ENCODE measurements at places on chromosomes 5 and 9.

DNA sequence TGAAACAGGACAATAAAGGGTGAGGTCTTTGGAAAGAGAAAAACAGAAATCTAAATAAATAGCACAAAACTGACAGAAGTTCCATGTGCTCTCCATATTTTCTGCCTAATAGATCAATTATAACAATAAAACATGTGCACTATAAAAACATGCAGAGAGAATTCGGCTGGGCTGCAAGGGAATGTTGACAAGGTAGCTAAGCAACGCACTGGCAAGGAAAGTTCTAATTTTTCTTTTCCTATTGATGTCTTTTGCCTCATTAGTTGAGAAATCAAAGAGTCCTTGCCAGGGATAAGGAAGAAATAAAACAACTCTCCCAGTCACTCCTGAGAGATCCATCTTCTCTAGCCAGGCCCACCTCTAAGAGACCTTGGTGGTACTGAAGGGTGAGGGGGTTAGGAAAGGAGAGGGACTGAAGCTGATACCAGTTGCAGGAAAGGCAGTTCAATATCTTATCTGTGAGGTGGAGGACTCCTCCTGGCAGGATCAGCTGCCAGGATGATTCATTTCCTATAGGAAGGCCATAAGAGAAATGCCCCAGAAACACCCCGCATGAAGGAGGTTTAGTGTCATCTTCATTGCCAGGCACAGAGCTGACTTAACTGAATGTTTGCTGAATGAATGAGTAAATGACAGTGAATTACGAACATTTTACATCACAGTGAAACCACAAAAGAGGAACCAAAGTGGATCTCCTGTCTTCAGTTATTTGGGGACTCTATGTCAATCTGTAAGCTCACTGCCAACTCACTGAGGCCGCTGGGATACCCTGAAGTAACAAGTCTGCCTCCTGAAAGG, 63.7 kb upstream of the IFNK start:
- no peak for DNase-seq

- DNase-seq, result no peak
Observed at GRCh38 chr9:34544035-34544434, 21.2 kb upstream of the ENHO start.

DNA sequence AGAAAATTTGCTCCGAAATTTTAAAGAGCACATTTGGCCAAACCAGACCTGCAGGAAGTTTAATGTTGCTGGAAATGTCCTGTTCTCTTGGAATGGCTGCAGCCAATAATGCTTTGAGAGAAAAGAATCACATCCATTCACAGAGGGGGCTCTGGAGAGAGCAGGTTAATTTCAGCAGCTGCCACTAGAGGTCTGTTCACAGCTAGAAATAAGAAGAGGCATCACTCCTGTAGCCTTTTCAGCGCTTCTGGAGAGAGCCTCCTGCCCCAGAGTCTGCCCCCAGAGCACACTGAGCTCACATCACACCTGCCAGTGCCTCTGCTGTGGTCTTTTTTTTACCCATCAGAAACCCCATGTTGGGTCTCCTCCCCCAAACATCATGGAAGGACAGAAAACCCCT, 124.8 kb upstream of the RAD23B start:
- DNase-seq, result no peak

- DNase-seq, result no peak
Observed at GRCh38 chr9:79023134-79023580, 548.6 kb upstream of the TLE4 start.

- no peak for DNase-seq
Observed at GRCh38 chr9:21688108-21689102, 114.0 kb upstream of the MTAP start.

GRCh38 chr9:37082214-37082765, 38.1 kb upstream of the ZCCHC7 start:
- DNase-seq, result no peak

DNA sequence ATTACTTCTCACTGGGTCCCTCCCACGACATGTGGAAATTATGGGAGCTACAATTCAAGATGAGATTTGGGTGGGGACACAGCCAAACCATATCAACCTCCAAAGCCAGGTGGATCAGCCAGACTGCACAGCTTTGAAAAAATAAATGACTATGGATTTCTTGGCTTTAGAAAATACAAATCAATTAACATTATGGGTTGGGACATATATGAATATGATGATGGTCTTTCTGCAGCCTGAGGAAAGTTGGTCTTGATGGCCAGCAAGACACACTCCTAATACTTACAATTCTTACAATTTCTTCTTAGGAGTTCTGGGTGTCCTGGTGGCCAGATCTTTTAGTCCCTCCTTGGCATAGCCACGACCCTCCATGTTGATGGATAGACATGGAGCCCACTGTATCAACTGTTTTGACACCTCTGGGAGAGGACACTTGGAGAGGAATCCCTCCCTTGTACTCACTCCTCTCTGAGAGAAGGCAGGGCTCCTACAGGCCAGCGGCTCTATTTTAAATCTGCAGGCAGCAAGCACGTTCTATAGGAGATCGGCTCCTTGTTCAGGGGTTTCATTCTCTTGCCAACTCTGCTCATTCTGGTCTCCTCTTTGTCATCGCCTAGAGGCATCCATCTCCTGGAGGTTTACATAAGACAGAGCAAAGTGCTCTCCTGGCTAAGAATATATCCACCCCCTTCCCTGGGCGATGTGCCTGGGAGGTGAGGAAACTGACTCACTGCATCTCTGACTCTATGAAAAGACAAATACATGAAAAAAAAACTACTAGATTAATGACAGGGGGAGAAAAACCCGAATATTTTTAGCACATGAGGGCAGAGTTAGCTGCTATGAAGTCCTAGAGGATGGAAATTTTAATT, 145.9 kb downstream of the CARTPT start:
- DNase-seq, result no peak

DNA sequence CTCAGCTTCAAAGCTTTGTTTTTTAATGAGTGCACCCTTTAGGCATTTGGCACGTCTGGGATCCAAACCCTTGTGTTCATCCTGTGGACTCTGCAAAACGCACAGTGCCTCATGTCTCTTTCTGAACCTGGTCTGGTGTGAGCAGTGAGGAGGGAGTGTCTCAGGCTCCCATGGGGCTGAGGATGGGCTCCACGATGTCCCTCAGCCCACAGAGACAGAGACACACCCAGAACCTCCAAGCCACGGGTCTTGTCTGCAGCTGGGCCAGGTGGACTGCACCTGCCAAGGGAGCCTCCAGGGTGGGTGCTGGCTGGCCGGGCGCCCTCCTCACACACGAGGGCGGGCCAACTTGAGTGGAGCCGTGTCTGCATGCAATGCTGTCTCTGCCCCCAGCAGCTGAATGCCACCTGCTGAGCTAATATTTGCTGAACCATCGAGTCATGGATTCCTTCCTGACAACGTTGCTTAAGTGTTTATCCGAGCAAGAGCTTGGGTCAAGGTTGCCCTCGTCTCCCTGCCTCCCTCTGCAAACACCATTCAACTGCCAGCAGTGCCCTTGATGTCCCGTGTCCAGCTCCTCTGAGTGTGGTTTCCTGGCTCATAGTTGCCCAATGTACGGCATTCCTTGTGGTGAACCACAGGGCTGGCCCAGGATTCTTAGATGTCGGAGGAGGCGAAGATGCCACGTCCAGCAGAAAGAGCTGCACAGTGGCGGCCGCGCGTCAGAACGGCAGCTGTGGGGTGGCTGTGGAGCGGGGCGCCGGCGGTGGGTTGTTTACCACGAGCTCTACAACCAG, 31.4 kb upstream of the LPCAT1 start:
- peak; percentile 55 for DNase-seq

DNA sequence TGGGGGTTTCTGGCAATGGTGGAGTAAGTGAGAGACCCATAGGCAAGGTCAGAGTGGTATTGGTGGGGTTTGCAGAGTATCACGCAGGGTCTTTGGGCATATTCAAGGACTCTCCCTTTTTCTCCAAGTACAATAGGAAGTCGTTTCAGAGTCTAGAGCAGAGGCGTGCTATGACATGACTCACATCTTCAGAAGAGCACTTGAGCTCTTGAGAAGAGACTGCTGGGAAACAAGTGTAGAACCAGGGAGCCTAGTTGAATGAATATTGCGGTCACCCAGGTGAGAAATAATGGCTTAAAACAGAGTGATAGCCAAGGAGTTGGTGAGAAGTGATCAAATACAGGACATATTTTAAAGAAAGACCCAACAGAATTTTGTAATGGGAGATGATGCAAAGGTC, 813.4 kb downstream of the TLE1 start:
- DNase-seq, result no peak

DNA sequence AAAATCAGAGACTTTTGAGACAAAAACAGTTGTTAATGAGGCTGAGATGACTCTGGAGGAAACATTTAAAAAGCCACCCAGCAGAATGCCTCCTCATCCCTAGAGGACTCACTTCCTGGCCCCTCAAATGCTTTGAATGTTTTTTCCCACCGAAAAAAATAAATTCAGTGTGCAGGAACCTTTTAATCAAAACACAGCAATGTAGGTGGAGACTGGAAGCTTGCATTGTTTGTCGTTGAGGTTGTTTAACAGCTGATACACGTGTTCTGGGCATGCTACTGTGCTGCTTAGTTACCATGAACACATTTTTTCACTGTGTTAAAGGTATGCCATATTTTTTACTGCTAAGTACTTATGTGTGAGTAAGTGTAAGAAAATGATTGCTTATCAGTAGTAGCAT, 65.7 kb upstream of the ADCY2 start:
- no peak for DNase-seq

- DNase-seq, result no peak
Observed at GRCh38 chr5:179139936-179140235, 79.7 kb downstream of the ZNF354C start.

GRCh38 chr9:99335280-99335679, 113.2 kb downstream of the SEC61B start:
- DNase-seq, result no peak

DNA sequence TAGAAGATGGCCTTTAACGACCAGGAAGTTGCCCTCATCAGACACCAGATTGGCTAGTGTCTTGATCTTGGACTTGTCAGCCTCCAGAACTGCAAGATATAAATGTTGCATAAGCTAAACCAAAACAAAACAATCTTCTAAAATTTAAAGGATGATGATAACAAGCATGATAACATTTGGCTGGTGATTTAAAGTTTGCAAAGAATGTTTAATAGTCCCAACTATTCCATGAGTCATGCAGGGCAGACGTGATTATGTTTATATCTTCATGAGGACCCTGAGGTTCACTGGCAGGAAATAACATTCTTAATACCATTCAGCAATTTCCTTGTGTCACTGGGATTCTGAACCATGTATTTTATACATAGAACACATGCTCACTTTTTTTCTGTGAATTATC, 319.8 kb downstream of the HCN1 start:
- no peak for DNase-seq

DNA sequence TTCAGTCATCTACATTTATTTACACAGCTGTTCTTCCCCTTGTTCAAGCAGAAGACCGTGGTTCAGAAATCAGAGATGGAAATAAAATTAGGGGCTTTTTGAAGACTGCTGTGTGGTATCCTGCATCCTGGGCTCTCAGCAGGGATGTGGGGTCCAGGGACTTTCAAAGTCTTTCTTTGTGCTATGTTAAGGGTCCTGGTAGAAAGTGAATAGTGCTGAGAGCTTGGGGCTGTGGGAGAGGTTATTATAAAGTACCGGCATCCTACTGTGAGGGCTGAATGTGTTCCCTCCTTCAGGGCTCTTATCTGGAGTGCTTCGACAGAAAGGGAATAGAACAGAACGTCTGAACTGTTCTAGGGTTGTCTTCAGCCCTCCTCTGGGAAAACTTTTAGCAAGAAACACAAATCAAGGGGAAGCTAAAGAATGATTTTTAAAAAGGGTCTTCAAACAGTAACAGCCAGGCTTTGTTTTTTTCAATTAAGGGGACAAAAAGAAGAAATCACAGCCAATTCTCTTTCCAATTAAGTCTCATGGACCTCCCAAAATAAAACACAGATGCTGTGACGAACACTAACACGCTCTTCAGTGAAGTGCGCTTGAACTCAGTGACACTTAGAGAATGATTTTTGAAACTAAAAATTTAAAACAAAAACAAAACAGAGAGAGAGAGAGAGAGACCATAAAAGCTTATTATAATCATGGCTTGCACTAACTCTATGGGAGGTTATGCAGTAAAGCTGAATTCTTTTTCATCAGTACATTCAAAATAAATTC, 15.7 kb upstream of the SLC1A3 start:
- no peak for DNase-seq

DNA sequence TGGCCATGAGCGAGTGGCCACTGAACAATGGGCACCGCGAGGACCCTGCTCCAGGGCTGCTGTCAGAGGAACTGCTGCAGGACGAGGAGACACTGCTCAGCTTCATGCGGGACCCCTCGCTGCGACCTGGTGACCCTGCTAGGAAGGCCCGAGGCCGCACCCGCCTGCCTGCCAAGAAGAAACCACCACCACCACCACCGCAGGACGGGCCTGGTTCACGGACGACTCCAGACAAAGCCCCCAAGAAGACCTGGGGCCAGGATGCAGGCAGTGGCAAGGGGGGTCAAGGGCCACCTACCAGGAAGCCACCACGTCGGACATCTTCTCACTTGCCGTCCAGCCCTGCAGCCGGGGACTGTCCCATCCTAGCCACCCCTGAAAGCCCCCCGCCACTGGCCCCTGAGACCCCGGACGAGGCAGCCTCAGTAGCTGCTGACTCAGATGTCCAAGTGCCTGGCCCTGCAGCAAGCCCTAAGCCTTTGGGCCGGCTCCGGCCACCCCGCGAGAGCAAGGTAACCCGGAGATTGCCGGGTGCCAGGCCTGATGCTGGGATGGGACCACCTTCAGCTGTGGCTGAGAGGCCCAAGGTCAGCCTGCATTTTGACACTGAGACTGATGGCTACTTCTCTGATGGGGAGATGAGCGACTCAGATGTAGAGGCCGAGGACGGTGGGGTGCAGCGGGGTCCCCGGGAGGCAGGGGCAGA, 53.3 kb downstream of the JADE2 start:
- DNase-seq, result no peak

- DNase-seq, result peak; percentile 68
Observed at GRCh38 chr9:92739346-92739970, 25.2 kb downstream of the BICD2 start.

- no peak for DNase-seq
Observed at GRCh38 chr5:39020458-39020857, 53.7 kb downstream of the RICTOR start.

DNA sequence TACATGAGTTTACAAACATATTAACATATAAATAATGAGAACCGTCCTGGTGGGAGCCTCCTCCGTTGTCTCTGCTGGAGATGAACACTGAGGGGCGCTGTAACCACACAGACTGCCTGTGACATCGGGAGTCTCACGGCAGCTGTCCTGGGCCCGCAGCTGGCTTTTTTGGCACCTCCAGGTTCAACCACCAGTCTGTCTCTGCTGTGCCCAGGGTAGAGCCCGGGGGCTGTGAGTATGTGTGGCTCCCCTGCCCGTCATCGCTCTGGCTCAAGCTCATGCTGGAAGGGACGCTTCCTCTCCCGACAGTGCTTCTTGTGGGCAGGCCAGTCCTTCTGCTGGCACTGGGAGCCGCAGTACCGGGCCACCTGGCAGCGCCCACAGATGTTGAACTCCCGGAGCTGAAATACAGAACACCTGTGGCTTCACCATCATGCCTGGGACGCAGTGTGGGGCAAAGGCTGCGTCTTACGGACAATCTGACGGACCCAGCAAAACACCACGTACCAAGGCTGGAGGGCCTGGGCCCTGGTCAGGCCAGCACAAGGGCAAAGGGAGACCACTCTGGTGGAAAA, 3.6 kb upstream of the DPH7 start:
- no peak for DNase-seq

- no peak for DNase-seq
Observed at GRCh38 chr5:60533789-60534188, 166.2 kb downstream of the DEPDC1B start.
